ENCODE measurements at places on chromosomes 7 and 10. TPM values are rescaled to one million over a fixed set of nuclear protein-coding genes. Genes with fewer than 3 reads are reported as not detected.
A peak's percentile ranks its signal among the peaks of the same experiment; 100 is the strongest.

SLC26A4 gene
- 0.45 TPM for total RNA-seq

HOXA2 gene
- not detected for total RNA-seq

ITGB8 gene
- total RNA-seq, result 82.5 TPM

ZNF736 gene
- total RNA-seq, result 46.2 TPM

COL28A1 gene
- 6.2 TPM for total RNA-seq

CALML3 gene
- total RNA-seq, result 0.09 TPM

FGF8 gene
- 1.2 TPM for total RNA-seq

PHYHIPL gene
- 38.8 TPM for total RNA-seq

LRRN3 gene
- total RNA-seq, result 108 TPM

DNA sequence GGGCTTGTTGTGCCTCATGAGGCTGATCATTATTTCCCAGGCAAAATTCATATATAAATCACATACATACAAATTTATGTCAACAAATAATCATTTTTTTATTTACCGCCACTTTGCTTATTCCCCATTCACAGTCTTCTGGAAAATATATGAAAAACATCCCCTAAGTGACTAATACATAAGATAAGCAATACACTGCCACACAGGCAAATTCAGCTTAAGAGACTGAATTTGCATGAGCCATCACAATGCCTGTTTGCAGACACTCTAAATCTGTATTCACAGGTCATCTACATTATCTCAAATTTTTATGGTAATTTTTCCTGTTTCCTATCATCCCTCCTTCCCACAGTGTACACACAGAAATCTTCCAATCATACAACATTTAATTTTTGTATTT, 13.2 kb downstream of the OSBPL3 start:
- DNase-seq, result no peak

- no peak for DNase-seq
Observed at GRCh38 chr10:71359364-71360046, 37.2 kb upstream of the CDH23 start.

DNA sequence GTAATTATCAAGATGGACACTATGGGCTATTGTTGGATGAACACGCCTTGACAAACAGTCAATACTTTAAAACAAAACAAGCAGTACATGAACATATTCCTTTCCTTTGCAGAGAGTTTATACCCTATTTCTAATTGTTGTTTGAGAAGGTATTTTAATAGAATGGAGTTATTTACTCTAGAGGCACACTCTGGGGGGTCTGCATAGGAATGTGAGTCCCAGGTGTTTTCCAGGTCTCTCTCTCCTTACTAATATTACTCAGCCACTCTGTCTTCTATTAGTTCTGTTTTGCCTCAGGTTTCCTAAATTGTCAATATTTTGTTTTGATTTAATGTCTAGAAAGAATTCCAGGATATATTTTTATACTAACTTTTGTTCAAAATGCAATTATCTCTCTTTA, 1091.4 kb downstream of the CNTNAP2 start:
- DNase-seq, result no peak

- no peak for DNase-seq
Observed at GRCh38 chr7:44132039-44132438, 8.7 kb upstream of the POLD2 start.

- no peak for DNase-seq
Observed at GRCh38 chr7:142329062-142329790, 71.4 kb upstream of the PRSS58 start.

DNA sequence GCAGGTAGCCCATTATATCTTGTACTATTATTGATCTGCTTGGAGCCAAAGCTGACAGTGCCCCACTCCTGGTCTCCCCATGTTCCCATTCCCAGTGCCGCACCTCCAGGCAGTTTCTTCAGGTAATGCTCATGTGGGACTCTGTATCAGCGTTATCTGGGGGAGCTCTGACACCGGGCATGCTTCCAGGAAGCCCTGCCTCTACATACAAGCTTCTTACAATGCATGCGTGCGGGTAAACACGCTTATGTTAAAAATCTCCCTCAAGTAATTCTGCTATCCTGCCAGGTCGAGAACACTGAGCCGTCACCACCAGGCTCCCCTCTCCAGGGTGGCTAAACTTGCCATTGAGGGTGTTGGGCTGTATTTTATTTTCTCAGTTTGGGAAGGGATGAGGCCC, 61.6 kb upstream of the LBX1 start:
- DNase-seq, result no peak

DNA sequence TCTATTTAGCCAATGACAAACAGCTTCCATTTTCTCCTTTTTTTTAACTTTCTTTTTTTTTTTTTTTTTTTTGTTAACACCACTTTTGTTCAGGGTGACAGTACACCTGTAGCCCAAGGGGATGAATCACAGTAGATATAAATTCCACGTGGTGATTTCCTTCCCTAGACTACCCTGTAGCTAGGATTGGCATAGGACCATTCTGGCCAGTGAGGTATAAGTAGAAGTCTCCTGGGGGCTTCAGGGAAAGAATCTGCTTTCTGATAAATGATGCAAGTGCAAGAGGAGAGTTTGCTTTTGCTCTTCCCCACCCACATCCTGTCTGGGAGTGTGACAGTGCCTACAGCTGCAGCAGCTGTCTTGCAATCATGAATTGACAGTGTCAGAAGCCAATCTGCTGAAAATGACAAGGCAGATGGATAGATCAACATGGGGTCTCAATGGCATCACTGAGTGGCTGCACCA, 63.2 kb upstream of the TOMM7 start:
- DNase-seq, result no peak

- no peak for DNase-seq
Observed at GRCh38 chr10:125165584-125166573, 5.5 kb upstream of the CTBP2 start.

DNA sequence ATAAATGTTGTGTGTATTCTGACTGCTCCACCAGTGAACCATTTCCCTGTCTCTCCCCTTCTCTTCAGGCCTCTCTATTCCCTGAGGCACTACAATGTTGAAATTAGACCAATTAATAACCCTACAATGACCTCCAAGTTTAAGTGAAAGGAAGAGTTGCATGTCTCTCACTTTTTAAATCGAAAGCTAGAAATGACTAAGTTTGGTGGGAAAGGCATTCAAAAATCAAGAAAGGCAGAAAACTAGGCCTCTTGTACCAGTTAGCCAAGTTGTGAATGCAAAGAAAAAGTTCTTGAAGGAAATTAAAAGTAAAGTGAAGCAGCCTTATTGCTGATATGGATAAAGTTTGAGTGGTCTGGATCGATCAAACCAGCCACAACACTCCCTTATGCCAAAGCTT, 198.3 kb upstream of the YAE1 start:
- DNase-seq, result no peak

GRCh38 chr7:116784647-116785046, 77.7 kb upstream of the CAPZA2 start:
- no peak for DNase-seq

DNA sequence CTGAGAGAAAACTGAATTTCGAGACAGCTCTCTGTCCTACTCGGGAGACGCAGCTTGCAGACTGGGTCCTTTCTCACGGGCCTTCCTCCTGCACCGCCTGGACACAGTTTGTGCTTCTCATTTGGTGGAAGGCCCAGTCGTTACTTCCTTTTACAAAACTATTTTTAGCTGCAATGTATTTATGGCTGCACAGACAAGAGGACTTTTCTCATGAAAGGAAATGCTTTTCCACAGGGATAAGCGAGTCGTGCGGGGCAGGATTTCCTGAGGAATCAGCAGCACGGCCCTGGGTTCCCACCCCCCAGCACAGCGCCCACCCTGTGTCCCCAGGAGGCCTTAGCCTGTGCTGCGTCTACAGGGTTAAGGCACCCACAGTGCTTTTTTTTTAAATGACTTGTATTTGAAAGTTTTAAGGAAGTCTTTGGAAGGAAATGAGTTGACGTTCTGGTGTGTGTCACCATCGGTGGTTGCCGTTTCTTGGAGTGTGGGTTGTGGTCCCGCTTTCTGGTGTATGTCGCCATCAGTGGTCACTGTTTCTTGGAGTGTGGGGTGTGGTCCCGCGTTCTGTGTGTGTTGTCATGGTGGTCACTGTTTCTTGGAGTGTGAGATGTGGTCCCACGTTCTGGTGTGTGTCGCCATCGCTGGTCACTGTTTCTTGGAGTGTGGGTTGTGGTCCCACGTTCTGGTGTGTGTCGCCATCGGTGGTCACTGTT, 50.9 kb downstream of the INPP5A start:
- DNase-seq, result peak; percentile 41

GRCh38 chr7:80950550-80950967, 31.7 kb upstream of the SEMA3C start:
- DNase-seq, result no peak

GRCh38 chr10:119135513-119135881, 30.0 kb downstream of the SFXN4 start:
- DNase-seq, result no peak

- DNase-seq, result no peak
Observed at GRCh38 chr7:28986028-28986764, 28.1 kb upstream of the TRIL start.

GRCh38 chr10:114623661-114624294, 34.3 kb downstream of the ABLIM1 start:
- DNase-seq, result no peak

DNA sequence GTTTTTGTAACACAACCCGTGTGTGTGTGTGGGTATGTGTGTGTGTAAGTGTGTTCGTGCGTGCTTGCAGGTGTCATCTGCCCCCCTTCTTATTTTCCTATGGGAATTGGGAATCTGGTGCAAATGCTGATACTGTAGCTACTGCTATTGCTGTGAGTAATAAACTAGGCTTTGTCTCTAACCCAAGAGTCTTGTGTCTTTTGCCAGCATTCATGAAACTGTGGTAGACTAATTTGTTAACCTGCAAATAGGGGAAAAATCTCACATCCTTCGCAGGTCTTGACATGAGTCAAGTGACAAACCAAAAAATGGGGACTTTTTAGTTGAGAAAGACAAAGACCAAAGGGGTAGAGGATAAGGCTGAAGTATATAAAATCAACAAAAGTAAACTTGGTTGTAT, 57.9 kb upstream of the FAM133B start:
- DNase-seq, result no peak

- no peak for DNase-seq
Observed at GRCh38 chr10:126661841-126662515, 8.5 kb downstream of the C10orf90 start.

GRCh38 chr7:142177869-142178268, 66.4 kb downstream of the MGAM2 start:
- no peak for DNase-seq

- DNase-seq, result no peak
Observed at GRCh38 chr7:65892161-65892560, 19.3 kb downstream of the VKORC1L1 start.

GRCh38 chr7:124765401-124766352, at the start of gene GPR37:
Gene GPR37 (minus strand): TSS chr7:124765792. CDS start chr7:124764976, 816 bp downstream.
- DNase-seq, result peak; percentile 36

DNA sequence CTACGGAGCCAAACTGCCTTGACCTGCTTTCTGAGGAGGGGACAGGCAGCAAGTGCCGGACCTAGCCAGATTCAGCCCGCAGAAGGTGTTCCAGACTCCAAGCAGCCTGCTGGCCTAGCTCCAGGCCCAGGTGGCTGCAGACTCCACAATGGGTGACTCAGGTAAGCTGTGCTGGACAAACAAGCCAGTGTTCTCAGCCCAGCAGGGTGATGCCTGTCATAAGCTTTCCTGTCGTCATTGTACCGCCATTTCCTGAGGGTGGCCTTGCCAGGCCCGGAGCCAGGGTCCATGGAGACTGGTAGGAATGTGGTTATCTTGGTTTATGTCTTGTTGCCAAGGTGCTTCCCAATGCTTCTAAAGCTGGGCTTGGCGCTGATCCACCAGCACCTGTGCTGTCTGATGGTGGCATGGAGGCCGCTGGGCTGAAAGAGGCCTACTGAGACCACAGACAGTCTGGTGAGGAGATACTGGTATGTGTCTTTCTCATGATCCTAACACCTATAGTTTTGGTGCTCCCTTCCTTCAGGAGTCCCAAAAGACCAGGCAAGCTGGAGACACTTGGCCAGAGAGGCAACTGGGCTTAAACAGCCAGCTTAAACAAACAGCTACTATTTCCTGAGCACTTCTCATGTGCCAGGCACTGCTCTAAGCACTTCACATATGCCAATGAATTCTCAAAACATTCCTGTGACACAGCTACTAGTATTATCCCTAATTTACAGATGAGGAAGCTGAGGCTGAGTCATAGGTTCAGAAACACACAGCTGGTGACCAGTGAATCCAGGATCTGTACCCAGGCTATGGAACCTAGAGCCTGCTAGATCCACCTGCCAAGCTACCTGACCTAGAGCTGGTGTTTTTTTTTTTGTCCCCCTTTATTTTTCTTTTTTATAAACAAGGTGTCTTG, 42.0 kb downstream of the ZC3HC1 start:
- DNase-seq, result peak; percentile 67

DNA sequence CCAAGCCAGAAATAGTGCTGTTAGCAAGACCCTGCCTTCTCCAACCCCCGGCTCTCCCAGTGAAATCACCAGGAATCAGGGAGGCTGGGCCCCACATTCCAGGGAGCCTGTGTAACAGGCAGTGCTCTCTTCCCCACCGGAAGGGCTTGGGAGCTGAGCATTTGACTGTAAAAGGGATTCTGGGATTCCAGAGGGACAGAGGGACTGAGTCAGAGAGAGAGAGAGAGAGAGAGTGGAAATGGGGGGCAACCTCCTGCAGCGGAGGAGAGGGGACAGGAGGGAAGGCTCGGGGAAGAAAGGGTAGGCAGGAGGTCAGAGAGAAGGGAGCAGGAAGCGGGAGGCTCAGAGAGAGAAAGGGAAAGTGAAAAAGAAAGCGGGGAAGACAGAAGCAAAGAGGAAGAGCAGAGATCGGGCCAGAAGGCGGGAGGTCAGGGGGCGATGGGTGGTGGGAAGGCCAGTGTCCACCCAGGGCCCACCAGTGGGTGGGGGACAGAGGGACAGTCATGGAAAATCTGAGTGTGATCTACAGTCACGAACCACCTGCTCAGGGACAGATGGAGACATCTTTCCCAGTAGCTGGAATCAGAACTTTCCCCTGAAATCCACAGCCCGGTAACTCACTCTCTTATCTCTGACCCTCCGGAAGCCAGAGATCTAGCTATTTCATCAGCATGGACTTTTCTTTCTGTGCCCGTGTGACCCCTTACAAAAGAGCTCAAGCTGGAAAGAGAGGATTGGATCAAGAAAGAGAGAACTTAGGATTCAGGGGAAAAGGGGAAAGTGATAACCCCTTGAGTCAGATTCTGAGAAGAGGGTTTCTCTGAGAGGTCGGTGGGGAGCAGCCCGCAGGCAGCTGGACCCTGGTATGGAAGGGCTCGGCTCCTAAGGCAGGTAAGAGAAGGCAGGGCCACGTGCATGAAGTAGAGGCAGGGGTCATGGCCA, 4.6 kb upstream of the SERPINE1 start:
- no peak for DNase-seq

DNA sequence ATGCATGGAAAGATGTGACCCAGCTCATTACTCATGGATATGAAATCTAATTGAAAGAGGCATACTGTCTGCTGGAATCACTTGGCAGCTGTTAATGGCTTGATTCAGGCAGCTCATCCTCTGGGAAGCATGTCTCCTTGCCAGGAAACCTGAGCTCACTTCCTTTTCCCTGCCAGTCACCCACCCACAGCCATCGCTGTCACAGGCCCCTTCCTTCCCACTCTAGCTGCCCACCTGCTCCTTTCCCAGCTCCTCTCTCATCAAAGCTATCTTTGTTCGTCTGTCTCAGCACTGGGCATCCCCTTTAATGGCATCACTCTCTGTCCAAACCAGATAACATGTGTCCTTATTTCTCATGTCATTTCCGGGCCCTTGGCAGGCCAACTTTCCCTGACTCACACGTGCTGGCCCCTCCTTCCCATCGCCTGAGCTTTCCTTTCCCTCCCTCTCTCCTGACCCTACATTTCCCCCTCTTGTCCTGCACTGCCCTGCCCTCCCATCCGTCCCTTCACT, 721.9 kb downstream of the TNS3 start:
- DNase-seq, result no peak

Data from cerebellum (tissue), 4 donors.